ENCODE measurements at places on chromosomes 5 and 9.

DNA sequence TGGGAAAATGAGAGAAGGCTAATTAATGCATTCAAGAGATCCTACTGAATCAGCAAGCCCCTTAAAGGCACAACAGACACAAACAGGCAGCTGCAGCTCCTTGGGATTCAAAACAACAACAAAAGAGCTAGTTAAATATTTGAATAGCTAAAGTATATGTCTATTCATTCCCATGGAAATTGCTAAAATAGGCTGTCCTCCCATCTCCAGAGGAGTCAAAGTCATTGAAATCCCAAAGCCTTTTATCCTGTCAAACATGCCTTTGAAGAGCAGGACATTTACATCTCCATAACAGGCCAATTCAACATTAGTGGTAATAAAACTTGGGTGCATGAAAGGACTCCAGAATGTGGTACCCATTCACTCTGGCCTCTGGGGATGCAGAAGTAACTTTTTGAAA lies 177.4 kb downstream of the NTRK2 start:
- DNase-seq = no peak

DNA sequence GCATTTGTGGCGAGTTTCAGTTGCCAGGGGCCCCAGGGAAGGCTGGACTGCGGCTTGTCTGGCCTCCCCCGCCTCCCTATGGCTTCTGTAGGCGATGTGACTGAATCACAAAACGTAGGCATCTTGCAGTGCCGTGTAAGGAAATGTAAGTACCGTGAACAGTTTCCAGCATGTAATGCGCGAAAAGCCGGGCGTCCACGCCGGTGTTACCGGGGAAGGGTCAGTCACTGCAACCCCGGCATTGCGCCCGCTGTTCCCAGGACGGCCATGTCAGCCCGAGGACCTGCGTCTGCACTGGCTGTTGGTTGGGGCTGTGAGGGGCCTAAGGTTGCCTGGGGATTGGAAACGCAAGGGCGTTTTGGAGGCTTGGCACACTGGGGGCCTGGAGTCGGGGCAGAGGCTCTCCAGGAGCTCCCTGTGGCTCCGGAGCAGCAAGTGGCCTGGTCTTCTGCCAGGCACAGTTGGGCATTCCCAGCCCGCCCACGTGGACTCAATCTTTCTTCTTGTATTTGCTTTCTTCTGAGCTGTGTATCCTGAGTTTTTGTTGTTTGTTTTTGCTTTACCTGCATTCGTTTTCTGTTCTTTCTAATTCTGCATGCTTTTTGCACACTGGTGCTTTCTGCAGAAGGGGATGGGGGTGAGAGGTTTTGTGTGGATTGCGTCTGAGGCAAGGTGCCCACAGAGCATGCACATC lies 36.9 kb upstream of the PLEKHG4B start:
- no peak for DNase-seq

DNA sequence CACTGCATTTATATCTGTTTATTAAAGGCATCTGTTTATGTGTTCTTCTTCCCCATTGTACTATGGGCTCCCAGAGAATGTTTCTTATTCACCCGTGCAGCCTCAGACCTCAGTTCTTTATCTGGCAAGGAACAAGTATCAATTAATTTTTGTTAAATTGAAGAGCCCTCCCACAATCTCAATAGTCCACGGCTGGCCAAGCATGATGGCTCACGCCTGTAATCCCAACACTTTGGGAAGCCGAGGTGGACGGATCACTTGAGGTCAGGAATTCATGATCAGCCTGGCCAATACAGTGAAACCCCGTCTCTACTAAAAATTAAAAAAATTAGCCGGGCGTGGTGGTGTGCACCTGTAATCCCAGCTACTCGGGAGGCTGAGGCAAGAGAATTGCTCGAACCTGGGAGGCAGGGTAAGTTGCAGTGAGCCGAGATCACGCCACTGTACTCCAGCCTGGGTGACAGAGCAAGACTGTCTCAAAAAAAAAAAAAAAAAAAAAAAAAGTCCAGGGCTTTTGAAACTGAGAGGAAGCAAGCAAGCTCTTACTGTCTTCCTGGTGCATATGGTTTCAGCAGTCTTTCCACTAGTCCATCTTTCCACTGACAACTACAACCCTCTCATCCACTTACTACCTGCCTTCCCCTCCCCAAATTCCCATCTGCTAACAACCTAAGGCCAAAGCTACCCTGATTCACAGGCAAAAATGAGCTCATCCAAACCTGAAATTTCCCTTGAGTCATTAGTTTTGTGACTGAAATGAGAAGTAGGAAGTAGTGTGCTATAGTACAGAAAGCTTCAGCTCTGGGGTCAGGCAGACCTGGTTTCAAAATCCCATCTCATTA lies 2.3 kb upstream of the HK3 start:
- DNase-seq = no peak

- no peak for DNase-seq
Observed at GRCh38 chr5:9720361-9720760, 90.2 kb upstream of the TAS2R1 start.

GRCh38 chr9:125683486-125683885 lies 23.5 kb downstream of the MAPKAP1 start:
- no peak for DNase-seq

DNA sequence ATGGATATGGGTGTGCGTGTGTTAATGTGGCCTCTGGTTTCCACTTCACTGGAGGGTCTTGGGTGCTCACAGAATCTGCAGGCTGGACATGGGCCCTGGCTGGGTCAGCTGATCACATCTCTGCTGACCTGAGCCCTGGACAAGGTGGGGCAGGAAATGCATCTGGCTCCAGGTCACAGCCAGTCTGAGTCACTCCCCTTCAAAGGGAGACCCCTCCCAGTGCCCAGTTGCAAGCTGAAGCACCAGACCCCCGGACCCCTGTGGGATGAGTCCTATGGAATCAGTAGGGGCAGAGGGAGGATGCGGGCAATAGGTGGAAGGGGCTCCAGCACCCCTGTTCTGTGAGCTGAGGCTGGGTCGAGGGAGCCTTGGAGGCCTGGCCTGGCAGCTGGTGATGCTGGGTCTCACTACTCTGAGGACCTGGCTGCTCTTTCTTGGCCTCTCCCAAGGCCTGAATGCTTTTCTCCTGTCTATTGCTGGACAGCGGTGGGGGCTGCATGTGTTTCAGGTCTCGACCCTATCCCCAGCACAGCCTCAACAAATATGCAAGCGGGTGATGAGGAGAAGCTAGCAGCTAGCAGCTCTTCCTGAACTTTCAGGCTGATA lies 54.5 kb downstream of the PHF2 start:
- DNase-seq = no peak

DNA sequence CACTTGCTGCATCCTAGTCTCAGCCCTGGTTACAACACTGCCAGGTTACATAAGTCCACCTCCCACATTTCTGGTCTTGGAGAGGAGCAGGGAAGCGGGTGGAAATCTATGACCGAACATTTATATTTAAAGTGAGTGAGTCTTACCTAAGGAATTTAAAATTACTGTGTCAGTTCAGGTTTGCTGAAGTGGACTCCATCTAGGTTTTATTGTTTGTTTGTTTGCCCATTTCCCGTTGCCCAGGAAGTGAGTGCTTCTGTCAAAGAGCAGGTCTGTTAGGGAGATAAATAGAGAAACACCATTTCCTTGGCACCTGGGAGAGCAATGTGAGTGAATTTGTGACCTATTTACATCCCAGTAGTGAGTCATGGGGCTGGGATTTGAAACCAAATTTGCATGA lies 179.5 kb downstream of the KIF4B start:
- no peak for DNase-seq

DNA sequence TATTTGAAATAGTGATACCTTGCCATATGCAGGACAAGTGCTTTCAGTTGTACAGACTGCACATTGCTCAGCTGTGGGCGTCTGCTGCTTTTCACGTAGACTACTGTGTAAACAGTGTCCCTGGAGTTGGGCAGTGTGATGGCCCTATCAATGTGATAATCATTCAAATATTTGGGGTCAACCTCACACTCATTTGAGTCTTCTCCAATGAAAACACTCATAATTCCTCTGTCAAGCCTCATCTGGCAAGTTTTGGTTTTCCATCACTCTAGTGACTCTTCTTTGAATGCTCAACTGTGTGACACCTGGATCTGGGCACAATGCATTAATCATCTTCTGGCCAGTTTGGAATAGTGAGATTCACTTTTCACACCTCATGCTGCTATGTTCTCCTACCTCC lies 64.4 kb downstream of the UGCG start:
- DNase-seq = no peak

DNA sequence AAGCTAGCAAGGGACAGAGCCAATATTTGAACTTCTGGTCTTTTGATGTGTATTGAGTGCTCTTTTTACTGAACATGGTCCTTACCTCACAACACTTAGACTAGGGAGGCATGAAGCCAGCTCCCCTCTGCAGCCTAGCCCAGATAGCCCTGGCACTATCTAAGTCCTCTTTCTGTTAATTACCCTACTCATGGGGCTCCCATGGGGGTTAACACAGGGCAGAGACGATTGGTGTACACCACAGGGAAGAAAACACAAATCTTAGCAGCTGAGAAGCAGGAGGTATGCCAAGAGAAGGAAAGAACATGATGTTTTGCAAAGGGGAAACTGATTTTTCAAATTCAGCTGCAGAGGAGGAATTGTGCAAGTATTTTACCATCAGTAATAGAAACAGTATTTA lies 383.8 kb downstream of the TMEM232 start:
- no peak for DNase-seq

DNA sequence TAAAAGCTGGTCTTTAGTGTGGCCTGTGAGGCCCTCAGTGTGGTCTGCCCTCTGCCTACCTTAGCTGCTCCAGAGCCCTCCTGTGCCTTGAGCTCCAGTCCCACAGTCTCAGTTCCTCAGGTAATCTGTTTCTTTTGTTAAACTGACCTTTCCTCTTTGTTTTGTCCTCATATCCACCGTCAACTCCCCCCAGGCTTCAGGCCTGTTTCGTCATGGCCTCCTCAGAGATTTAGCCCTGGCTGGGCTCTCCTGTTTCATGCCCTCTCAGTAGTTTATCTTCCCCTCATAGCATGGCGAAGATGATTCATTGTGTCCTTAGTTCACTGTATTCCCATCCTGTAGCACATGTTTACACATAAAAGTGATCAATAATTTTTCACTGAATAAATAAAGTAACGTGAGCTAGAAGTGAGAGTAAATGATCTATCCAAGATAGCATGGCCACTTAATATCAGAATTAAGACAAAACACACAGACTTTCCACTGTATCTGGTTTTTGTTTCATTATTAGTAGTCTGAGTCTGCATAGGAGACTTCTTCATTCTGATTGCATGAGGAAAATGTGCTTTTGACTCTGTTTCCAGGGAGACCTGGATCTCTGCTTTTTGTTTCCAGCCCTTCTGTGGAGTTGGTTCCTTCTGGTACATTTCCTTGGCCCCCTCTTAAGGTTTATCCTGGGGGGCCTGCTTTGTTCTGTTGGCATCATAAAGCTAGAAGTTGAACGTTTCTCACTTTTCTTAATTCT lies 70.5 kb downstream of the SNX24 start:
- no peak for DNase-seq

Measured in stimulated activated CD4-positive, alpha-beta T cell treated with anti-CD3 and anti-CD28 coated beads, Interleukin-1b, Interleukin-23, amount 100 ng/mL, for 1 hour (primary cell).